ENCODE measurements at places on chromosomes 3 and 15.

DNA sequence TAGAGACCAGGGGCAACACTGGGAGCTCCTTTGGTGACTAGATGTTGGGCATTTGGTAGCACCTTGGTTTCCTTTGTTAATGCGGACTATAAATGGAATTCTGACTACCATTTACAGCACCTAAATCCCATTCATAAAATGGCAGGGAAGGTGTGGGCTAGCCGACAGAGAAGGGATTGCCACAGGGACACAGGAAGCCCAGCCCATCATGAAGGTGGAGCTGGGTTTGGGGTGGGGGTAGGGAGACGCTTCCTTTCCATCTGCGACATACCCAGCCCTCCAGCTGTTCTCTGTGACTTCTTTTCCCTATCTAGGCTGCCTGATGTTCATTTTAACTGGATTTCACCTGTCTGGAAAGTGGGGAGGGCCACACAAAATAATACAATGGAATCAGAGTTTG lies 21.0 kb downstream of the ABHD2 start:
- DNase-seq: no peak

GRCh38 chr3:2041931-2042330 lies 56.7 kb upstream of the CNTN4 start:
- no peak for DNase-seq

- DNase-seq: no peak
Observed at GRCh38 chr15:68449389-68449788, 17.4 kb upstream of the ITGA11 start.

DNA sequence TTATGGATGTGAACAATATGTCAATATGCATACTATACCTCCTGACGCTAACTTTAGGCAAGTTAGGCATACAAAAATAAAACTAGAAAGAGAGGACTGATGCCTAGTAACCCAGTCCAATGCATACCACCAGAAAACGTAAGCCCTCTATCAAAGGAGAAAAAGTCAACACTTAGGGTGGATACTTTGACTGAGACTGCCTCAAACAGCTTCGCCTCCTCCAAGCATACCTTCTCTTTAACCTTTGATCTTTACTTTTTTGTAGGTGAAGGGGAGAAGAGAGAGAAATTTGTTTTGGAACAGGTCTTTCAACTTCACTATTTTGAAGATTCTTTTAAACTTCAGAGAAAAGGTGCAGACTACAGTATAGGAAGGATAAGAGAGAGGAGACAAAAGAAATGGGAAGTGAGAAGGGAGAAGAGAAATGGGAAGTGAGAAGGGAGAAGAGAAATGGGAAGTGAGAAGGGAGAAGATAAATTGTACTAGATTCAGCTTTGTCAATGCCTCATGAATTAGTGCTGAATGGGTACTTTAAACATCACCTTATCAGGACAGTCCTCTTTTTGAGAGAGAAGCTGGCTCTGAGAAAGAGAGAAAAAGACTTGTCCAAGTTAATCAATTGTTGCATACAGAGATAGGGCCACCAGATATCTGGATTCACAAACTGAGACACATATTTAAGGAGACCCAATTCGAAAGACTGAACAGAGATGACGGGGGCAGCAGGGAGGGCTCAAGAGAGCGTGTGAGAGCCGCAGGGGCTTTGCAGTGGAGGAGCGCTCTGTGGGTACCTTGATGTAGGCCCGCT lies 1.0 kb downstream of the P3H2 start:
- peak; percentile 36 for DNase-seq

DNA sequence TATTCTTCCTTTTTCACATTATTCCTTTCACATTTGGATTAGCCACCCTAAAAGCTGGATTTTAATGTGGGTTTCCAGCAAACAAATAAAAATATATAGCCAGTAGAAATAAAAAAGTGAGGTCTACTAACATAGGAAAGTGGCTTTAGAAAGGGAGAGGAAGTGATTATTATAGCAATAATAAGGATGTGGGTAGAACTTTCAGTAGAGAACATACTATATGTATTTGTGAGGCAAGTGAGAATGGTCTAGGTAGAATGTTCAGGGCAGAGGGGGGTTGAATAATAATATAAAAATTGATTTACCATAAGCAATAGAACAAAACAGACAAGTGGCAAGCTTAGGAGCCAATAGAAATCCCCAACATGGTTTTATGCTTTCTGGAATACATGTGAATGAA lies 88.6 kb downstream of the NR1I2 start:
- DNase-seq: no peak

GRCh38 chr3:56342475-56342874 lies 125.8 kb downstream of the ERC2 start:
- no peak for DNase-seq

DNA sequence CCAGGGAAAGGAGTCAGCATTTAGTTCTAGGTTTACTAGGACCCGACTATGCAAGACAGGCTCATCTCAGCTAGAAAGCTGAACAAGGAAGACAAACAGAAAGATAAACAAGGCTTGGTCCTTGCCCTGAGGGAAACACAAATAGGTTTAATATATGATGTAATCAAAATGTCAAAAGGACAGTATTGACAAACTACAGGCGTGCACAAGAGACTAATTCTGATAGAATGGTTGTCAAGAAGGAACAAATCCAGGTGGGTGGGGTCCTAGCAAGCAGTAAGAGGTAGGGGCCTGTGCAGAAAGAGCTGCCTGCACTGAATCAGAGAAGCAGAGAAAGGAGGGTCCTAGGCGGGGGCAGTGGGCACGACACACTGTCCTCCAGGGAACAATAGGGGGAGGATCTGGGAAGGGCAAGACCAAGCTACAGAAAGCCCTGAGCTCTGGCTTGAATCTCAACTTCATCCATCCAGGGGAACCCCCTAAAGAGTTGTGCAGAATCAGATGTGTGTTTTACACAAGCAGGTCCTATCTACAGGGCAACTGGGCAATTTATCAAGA lies 23.4 kb downstream of the RFTN1 start:
- no peak for DNase-seq

DNA sequence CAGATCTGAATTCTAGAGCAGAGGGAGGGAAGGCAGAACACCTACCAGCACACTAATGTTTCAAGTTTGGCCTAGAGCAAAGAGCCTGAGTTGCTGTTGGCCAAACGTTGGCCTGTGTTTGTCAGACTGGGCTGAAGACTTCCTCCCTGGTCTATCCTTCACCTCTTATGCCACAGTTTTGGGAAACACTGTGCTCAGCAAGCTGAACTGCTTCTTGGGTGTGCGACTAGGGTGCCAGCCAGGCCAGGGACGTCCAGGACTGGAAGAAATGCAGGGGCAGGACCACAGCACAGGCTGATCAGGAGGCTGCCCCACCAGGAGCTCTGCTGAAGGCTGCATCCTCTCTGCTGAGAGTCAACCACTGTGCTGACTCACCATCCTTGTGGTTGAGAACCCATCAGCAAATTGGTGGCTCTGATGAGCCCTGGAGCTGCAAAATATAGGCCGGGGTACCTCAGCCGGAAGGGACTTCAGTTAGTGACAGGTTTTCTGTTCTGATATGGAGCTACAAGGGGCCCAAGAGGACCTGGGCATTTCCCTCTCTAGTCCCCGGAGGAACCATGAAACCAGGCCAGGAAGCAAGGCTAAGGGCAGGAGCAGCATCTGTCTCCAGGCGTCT lies 131.6 kb upstream of the RASGRP1 start:
- no peak for DNase-seq

DNA sequence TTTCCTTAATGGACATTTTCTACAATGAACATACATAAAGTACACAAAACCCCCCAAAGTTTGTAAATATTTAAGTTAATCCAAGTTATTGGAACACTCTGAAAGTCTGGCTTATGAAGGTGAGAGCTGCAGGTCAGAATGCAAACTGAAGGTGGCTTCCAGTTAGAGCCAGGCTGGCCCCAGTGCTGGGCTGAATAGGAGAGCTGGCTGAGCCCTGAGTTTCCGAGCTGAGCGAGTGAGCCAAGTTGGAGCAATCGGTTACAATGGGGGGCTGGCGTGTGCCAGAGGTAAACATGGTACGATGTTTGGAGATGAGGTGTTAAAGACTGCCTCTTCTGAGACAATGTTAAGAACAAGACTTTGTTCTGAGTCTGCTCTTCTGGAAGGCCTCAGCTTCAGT lies 230.8 kb upstream of the MCTP2 start:
- no peak for DNase-seq

DNA sequence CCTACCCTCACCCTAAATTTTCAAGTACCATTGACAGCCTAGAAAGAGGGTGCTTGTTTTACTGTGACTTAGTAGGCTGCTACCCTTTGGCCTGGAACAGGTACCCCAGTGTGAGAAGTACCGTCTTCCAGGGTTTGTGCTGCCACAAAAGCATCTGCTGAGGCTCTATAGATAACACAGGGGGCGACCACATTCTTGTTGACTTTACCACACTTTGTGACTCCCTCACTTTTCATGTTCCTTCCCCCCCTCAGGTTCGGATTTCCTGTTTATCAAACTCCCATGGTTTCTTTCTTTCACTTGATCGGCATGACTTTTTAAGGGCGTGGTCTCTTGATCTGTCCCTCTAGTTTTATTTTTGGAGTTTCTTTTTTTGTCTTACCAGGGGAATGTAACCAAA lies 23.5 kb downstream of the EXOG start:
- DNase-seq: no peak

- DNase-seq: no peak
Observed at GRCh38 chr15:85563328-85563727, 182.9 kb downstream of the AKAP13 start.

- DNase-seq: no peak
Observed at GRCh38 chr15:89669941-89670340, 9.2 kb downstream of the PLIN1 start.

- no peak for DNase-seq
Observed at GRCh38 chr15:74552773-74553441, 11.9 kb downstream of the ARID3B start.

DNA sequence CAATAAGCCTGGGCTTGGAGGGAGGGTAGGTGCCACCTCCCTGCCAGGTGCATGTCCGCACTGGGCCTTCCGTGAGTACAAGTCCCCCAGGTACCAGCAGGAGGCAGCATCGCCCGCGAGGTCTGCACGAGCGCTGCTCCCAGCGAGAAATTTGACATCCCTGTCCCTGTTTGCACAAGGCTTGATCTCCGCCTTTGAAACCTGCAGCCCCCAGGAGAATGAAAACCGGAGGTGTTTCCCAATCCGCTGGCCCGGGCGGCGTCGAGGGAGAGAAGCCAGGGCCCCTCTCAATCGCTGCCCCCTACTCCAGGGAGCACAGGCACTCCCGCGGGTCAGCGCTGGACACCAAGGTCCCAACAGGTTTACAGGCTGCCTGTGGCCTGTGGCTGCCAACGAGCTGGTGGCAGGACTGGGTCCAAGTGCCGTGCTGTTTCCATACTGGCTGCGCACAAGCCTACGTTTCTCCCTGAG lies 961 bp downstream of the HAPLN3 start:
- peak; percentile 69 for DNase-seq

GRCh38 chr15:29270169-29270955 lies 740 bp upstream of the NSMCE3 start:
- DNase-seq: no peak

All from testis (tissue), 5 donors.